Stimulated activated CD4-positive, alpha-beta T cell treated with anti-CD3 and anti-CD28 coated beads, Interleukin-15, amount 100 ng/mL, for 1 hour (primary cell): ENCODE measurements at places on chromosomes 3 and 15.
A peak's percentile ranks its signal among the peaks of the same experiment; 100 is the strongest.

DNA sequence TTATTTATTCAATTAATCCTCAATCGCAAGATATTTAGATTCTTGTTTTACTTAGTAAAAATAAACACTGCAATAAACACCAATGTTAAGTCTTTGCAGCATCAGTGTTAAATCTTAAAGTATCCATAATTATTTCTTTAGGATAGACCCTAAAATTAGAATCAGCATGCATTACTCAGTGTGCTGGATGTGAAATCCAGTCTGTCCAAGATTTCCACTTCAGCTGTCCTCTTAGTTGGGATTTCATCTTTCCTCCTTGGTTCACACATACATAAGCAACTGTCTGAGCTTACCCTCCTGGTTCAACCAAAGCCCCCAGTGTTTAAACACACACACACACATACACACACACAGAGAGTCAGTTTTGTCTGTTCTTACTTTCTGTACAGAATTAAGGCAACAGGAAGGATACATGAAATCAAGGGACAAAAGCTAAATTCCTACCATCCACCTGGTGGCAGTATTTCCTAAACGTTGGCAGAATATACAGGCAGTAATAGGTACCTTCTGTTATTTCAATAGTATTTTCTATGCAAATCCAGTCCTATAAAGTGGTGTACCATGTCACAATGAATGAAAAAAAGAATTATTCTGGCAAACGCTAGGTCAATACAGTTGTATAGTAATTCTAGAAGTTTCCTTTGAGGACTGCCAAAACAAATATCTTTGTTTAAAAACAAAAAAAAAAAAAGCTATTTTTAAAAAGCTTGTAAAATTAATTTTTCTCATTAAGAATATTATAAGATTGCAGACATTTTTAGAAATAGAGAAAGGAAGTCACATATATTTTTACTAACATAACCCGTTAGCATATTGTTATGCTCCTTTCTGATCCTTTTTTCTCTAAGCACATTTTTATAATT lies 27.3 kb upstream of the DMXL2 start:
- DNase-seq = no peak

- no peak for DNase-seq
Observed at GRCh38 chr3:142027300-142027699, 122.0 kb downstream of the TFDP2 start.

DNA sequence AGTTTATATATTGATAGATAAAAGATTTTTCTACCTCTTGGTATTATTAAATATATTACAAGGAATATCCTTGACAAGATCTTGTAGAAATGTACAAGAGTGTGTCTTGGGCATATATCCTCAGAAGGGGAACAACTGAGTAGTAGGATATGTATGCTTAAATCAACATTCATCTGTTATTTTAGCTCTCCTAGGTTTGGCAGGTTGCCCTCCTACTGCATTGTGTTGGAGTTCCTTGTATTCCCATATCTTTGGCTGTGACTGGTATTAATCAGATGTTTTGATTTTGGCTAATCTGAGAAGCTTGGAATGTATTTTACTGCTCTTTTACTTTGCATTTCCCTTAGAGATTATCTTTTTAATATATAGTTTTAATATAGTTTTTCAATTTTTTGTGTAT lies 4.6 kb downstream of the MYRIP start:
- no peak for DNase-seq

DNA sequence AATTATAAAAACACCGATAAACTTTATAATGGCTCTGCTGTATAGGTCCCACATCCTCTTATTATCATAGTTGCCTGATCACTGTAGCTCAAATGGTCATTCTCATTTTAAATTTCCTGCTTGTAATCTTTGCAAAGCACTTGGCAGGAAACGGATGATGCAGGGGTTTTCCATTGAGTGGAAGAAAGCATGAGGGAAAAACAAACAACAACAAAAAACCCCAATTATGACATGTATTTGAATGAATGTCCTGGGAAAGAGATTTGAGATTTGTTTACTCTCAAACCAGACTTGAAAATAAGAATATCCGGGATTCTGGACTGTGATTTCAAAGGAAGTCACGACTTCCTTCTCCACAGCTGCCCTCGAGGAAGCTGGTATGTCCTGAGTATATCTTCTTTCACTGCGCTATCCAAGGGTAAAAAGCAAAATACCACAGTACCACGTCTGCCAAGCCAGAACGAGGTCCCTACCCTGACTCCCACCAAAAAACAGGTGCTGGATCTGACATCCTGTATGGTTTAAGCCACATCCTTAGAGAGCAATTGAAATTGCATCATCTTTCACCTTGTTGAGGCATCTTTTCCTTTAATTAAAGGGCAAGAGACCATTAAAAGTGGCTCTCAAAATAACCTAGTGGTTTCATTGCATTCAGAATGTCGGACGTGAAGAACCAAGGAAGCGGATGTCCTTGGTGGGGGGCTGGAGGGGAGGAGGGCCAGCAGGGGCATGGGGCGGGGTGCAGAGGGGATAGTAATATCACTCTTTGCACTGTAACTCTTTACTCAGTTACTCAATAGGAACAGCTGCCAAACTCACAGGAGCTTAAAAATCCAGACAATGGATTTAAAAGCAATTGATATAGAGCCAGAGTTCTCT lies 13.5 kb upstream of the TIPIN start:
- no peak for DNase-seq

DNA sequence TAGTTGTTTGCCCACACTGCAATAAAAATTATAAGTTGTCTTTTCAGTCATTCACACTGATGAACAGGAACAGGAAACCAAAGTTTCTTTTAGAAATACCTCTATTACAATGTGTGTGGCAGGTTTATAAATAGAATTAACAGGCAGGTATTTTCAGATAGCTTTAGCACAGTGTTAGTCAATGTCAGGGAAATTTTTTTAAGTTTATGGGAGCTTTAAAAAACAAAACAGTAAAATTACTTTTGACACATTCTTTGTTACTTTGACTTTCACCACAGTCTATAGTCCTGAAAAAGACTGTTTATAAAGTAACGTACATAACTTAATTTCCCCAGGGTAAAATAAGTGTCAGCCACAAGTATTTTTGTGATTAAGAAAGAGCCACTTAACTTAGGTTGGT lies 38.1 kb downstream of the SERPINI1 start:
- no peak for DNase-seq

- no peak for DNase-seq
Observed at GRCh38 chr15:66621491-66622467, 56.0 kb upstream of the LCTL start.

- no peak for DNase-seq
Observed at GRCh38 chr15:98076021-98076816, 115.7 kb downstream of the ARRDC4 start.

DNA sequence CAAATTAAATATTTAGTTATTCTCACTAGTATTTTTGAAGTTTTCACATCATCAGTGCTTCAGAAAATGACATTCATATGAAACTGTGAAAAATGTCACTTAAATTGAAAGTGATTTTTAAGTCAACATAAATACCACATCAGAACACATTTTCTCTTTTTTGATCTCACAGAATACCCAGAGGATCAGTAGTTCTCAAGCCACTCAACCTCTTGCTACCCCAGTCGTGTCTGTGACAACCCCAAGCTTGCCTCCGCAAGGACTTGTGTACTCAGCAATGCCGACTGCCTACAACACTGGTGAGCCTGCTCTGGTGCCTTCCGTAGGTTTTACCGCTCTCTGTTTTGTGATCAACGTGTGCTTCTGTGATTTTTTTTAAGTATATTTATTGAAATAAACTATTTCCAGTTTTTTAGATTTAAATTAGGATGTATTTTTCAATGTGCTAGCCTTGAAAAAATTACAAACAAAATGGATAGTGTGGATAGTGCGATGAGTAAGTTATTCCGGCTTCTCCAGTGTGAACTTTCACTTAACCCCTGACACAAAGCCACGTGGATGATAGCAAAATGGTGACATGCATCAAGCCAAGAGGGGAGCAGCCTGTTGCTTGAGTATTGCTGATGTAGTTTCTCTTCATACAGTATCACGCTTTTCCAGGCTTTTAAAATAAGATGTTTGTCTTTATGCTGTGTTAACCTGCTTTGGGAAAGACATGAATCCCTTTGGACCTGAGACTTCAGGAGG lies 26.5 kb downstream of the LYSMD4 start:
- no peak for DNase-seq

DNA sequence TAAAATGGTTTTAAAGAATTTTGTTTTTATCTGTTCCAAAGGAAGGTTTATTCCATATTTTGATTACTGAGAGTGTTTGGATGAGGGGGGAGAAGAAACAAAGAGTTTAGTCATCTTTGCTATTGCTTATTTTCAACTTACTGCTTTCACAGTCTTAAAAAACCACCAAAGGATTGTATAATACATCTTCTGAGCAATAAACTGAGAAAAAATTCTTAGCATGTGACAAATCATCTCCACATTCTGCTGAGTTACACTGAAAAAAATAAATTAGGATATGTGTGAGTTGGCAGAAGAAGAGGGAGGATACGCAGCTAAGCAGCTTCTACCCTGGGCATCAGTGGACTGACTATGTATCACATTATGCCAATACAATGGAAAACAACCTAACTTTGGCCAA lies 23.2 kb upstream of the ACTC1 start:
- DNase-seq = no peak

- no peak for DNase-seq
Observed at GRCh38 chr15:64454282-64454681, 6.1 kb upstream of the ZNF609 start.

DNA sequence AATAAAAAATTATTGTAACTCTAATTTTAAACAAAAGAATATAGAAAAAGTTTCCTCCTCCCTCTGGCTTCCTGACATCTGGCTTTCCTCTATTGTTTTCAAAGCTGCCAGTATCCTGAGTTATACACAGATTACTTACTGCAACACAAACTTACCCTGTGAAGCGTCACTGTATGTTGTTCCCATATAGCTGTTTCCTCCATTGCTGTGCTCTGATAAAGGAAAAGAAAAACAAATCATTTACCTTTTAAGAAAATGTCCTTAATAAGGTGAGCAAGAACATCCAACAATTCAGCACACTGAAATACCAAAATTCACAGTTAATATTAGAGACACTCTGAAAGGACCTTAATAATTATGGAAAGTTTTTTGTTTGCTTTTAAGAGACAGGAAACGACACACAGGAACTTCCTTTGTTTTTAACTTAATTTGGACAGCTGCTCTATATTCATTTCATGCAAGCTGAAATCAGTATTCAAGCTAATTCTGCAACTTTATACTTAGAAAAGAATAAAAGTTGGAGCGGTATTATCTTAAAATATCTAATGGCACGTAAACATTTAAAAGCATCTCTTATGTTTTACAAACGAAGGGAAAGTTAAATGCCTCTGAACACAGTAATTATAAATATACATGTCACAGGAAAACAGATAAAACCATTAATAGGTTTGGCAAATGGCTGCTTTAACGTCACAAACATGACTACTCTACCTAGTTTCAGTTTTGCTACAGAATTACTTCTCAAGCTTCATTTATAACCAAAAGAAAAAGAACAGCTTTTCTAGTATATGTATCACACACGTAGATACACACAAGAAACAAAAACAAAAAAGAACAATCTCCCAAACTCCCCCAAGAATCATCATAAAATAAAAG lies 21.5 kb downstream of the TJP1 start:
- no peak for DNase-seq

DNA sequence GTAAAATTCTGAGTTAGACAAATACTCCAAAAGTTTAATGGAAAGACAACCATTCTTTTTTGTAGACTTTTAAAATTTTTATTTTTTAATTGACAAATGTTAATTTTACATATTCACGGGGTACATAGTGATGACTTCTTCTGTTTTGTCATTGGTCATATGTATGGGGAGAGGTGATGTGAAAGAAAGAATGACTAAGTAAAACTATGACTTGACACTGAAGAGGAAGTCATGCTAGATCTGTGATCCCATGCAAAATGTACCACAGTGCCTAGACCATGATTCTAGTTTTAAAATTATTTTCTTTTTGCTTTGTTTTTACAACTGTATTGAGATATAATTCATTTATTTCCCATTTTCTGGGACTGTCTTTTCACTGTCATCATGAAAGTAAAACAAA lies 281.6 kb downstream of the MBNL1 start:
- no peak for DNase-seq

DNA sequence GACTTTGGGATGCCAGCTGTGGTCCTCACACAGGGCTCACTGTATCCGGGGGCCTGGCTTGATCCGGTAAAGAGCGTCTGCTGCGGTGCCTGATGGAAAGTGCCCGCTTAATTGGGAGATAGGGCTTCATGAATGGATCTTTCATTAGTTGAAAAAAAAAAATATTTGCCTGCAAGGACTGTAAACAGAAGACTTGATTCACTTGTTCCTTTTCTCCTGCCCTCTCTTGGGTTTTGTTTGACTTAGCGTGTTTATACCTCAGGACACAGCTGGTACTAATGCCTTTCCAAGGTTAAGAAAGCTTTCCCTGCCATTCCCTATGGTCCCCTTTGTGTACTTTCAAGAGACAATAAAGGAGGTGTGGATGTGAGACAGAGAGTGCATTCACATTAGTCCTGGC lies 493.3 kb downstream of the LPP start:
- no peak for DNase-seq

GRCh38 chr15:67042551-67043142 lies 22.8 kb upstream of the SMAD3 start:
- DNase-seq = no peak

GRCh38 chr15:67521029-67521782 lies at the start of gene C15orf61:
Gene C15orf61 (plus strand): TSS chr15:67521131. CDS start chr15:67521249, 118 bp downstream.
- DNase-seq = peak; percentile 79
